Motor neuron (in vitro differentiated cells): ENCODE measurements at places on chromosomes 1 and 21. TPM values are rescaled to one million over a fixed set of nuclear protein-coding genes. Genes with fewer than 3 reads are reported as not detected.

Gene CLCA1
- not detected in 2 replicates for total RNA-seq

Gene TSHB
- total RNA-seq, result not detected in 2 replicates

Gene PKLR
- total RNA-seq, result 0.10 and 0.16 TPM in 2 replicates

Gene CYYR1
- 7.6 and 8.2 TPM in 2 replicates for total RNA-seq

Gene MYOG
- 0.71 and 0.87 TPM in 2 replicates for total RNA-seq

Gene LIN28A
- 7.4 and 8.3 TPM in 2 replicates for total RNA-seq

Gene TEX38
- total RNA-seq, result 0.68 and 0.88 TPM in 2 replicates

Gene AK5
- 0.31 and 0.58 TPM in 2 replicates for total RNA-seq

Gene IL6R
- 1.4 and 2.2 TPM in 2 replicates for total RNA-seq

Gene GREM2
- total RNA-seq, result 2.2 and 2.3 TPM in 2 replicates

Gene DISC1
- total RNA-seq, result 1.2 and 2.5 TPM in 2 replicates

Gene SYT6
- total RNA-seq, result 10.7 and 11.3 TPM in 2 replicates

Gene IL20
- total RNA-seq, result not detected in 2 replicates

Gene KRTAP12-2
- total RNA-seq, result not detected in 2 replicates

Gene IGSF21
- total RNA-seq, result 5.0 and 5.4 TPM in 2 replicates

Gene LCE1B
- total RNA-seq, result 0.24 and 0.97 TPM in 2 replicates

Gene PLPPR4
- 1.0 and 1.1 TPM in 2 replicates for total RNA-seq

Gene PRKAB2
- 74.3 and 79.9 TPM in 2 replicates for total RNA-seq

Gene C8A
- total RNA-seq, result not detected in 2 replicates

Gene TRMT13
- total RNA-seq, result 34.5 and 34.7 TPM in 2 replicates

Gene PLPPR5
- total RNA-seq, result 11.2 and 11.3 TPM in 2 replicates

Gene NBPF6
- total RNA-seq, result not detected in 2 replicates

Gene TDRD5
- 0.17 TPM in 1 of 2 replicates, not detected in the other for total RNA-seq

Gene PLA2G2C
- total RNA-seq, result 0.09 and 0.26 TPM in 2 replicates

Gene UBASH3A
- total RNA-seq, result 0.19 TPM in 1 of 2 replicates, not detected in the other

Gene TNNI3K
- total RNA-seq, result 1.3 and 2.0 TPM in 2 replicates

Gene DR1
- 112 and 118 TPM in 2 replicates for total RNA-seq

Gene LCE4A
- total RNA-seq, result not detected in 2 replicates

Gene CFAP74
- total RNA-seq, result 0.22 and 0.25 TPM in 2 replicates

Gene GNG4
- 31.9 and 35.7 TPM in 2 replicates for total RNA-seq

Gene WNT4
- 80.1 and 93.2 TPM in 2 replicates for total RNA-seq

Gene CSF3R
- total RNA-seq, result 0.50 and 1.3 TPM in 2 replicates

Gene MFAP2
- 144 and 162 TPM in 2 replicates for total RNA-seq
